ENCODE measurements at places on chromosomes 4 and X. TPM values are rescaled to one million over a fixed set of nuclear protein-coding genes. Genes with fewer than 3 reads are reported as not detected.

The RBBP7 gene
- 150 TPM for total RNA-seq

The FRAS1 gene
- 9.1 TPM for total RNA-seq

The SPOCK3 gene
- 0.06 TPM for total RNA-seq

The RADX gene
- 1.4 TPM for total RNA-seq

The KDM5C gene
- total RNA-seq: 39.2 TPM

The PPP1R3F gene
- 0.87 TPM for total RNA-seq

The LRP2BP gene
- total RNA-seq: 0.14 TPM

The NPFFR2 gene
- 3.4 TPM for total RNA-seq

The ADGRA3 gene
- total RNA-seq: 35.3 TPM

The TRAPPC11 gene
- 15.8 TPM for total RNA-seq

The CT45A5 gene
- not detected for total RNA-seq
